HTR-8/SVneo (cell line): ENCODE measurements at places on chromosomes 3 and 15.

- no peak for DNase-seq
These were observed 945.1 kb downstream of the OTOL1 start for GRCh38 chr3:162441716-162442115.

DNA sequence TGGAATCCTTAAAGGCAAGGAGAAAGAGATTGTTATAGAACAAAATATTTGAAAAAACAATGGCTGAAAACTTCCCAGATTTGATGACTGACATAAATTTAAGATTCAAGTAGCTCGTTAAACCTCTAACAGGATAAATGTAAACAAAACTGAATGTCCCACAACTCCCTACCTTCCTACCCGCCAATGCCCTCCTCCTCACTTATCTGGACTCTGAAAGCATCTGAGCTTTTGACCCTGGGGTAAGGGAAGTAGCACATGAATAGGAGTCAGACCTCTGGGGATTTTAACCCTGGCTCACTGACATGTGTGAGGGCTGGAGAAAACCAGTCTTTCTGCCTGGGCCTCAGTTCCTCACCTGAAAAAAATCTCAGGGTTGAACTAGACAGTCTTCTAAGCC lies 26.9 kb downstream of the CYP19A1 start:
- DNase-seq, result no peak

DNA sequence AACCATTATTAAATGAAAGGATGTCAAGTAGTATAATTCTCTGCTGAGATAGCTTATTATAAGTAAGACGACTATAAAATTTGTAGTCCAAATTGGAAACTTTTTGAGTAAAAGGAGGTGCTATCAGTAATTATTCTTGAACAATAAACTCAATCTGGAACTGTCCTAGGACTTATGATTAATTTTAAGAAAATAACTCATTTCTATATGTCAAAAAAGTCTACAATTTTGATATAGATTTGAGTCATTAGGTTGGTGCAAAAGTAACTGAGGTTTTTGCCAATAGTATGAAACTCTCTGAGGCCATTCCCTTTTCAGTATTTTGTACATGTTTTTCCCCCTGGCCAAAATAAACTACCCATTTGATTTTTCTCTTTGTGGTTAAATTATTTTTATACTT lies 41.0 kb downstream of the LEKR1 start:
- no peak for DNase-seq

DNA sequence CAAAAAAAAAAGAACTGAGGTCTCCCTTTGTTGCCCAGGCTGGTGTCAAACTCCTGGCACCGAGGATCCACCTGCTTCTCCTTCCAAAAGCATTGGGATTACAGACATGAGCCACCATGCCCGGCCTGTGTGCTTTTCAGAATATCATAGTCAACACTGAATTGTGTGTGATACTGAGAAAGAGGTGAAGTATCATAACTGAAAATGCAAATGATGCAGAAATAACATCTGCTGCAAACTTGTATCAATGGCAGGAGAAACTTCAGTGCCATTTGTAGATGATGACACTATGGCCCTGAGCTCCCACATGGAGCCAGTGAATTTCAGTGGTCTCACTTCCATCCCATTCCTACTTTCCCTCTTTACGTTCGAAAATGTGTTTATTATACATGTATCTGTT lies 21.9 kb downstream of the IL12A start:
- no peak for DNase-seq

- DNase-seq, result no peak
These were observed 69.2 kb upstream of the ICE2 start for GRCh38 chr15:60548101-60548500.

- DNase-seq, result no peak
These were observed 14.2 kb downstream of the ATXN7 start for GRCh38 chr3:63877737-63878393.

DNA sequence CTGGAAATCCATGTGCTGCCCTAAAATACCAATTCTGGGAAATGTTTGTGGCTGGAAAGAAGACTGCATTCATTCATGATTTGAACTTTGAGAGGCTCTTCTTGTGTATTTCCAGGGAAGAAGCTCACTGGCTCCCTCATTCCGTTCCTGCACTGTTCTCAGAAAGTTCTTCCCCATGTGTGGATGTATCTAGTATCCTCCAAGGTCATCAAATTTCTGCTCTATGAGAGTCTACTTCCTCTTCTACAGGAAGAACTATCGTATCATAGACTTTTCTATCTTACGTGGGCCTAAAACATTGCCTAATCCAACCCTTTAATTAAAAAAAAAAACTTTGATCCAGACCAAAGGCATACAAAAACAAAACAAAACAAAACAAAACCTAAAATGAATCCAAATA lies 2.9 kb downstream of the CCR3 start:
- DNase-seq, result no peak

GRCh38 chr3:116873142-116873541 lies 163.6 kb downstream of the TUSC7 start:
- DNase-seq, result no peak

DNA sequence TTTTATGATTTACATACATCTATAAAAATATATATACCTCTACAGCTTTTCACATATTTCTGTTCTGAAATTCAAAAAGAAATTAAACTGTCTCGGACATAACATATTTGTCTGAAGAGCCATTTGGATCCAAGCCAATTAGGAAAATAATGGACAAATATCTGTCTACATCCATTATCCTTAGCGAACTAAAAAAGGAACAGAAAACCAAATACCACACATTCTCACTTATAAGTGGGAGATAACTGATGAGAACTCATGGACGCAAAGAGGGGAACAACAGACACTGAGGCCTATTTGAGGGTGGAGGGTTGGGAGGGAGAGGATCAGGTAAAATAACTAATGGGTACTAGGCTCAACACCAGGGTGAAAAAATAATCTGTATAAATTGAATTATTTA lies 829.4 kb upstream of the ALCAM start:
- no peak for DNase-seq

GRCh38 chr15:89982315-89983055 lies 18.6 kb upstream of the ZNF710 start:
- no peak for DNase-seq

- DNase-seq, result no peak
These were observed 47.1 kb downstream of the HRH1 start for GRCh38 chr3:11201251-11202019.

DNA sequence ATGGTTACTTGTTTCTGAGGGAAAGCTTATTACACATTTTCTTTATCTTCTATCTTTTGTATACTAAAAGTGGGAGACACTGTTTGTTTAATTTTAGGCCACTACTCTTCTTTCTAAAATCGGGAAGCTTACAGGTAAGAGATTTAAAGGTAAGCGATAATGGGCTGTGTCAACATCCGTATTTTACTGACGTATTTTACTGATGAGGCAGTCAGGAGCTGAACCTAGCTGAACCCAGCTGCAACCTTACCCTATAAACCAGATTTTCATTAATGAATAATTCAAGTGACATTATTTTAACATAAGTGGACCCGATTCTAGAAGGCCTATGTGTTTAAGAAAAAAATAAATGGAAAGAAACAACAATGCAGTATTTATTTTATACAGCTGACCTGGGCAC lies 13.1 kb downstream of the PSMD6 start:
- no peak for DNase-seq

- DNase-seq, result no peak
These were observed 982.9 kb downstream of the TUSC7 start for GRCh38 chr3:117692416-117692995.

DNA sequence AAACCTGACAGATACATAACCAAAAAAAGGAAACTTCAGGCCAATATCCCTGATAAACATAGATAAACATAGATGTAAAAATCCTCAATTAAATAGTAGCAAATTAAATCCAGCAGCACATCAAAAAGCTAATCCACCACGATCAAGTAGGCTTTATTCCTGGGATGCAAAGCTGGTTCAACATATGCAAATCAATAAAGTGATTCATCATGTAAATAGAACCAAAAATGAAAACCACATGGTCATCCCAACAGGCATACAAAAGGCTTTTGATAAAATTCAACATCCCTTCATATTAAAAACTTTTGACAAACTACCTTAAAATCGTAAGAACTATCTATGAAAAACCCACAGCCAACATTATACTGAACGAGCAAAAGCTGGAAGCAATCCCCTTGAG lies 882.2 kb downstream of the NTRK3 start:
- no peak for DNase-seq

GRCh38 chr3:120907659-120908029 lies 361 bp upstream of the STXBP5L start:
- no peak for DNase-seq

- no peak for DNase-seq
These were observed 216.3 kb upstream of the TLE3 start for GRCh38 chr15:70314018-70314354.

GRCh38 chr15:39411102-39411989 lies 169.5 kb upstream of the THBS1 start:
- no peak for DNase-seq

DNA sequence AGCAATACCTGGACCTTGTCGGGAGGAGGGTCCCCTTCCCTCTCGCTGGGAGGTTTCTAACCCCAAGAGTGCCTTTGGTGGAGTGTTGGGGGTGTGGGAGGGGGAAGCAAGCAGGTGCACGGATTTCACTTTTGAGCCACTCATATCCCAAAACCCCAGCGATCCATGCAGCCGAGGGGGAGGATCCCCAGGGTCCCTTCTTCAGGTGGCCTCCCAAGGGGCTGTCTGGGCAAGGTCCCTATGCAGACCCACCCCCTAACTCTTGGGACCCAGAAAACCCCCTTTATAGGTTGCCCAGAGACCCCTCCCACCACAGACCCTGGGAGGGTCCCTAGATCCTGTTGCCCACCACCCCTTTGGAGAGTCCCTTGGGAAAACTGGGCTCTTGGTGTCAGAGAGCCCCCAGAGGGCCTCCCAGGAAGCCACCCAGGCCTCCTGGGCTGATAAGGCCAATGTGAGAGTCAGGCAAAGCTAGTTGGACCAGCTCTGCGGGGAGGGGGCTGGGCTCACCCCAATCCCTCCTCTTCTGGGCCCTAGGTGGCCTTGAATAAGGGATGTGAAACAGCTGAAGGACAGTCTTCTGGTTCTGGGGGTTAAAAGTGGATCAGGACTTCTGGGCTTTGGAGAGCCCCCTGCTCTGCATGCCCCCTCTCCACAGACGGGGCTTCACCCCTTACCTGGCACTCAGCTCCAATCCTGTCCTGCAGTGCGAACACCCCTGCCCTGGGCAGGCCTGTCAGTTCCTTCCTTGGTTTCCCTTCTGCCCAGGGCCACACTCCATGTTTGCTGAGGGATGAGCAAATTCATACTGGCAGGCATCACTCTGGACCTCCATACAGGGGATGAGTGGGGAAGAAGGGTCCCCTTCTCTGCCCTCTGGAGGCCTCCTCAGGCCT lies 932 bp upstream of the PLCD1 start:
- no peak for DNase-seq

GRCh38 chr3:126910231-126910630 lies 72.7 kb upstream of the PLXNA1 start:
- DNase-seq, result no peak

DNA sequence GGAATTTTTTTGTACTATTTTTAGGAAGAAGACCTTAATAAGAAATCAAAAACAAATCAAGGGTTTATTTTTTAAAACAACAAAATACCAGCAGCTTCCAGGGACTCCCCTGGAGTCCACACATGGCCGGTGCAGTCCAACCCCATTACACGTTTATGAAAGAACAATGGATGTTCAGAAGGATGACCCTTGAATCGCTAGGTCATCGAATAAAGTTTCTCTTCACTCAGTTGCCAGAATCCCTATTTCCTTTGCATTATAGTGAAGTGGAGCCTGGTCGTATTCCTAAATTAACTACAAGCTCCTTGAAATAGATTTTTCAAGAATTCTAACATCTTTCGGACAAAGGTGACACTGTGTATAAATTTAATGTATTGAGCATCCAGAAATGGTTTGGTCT lies 95.1 kb downstream of the BDH1 start:
- DNase-seq, result no peak

GRCh38 chr15:47792231-47792630 lies 74.9 kb downstream of the SEMA6D start:
- no peak for DNase-seq

DNA sequence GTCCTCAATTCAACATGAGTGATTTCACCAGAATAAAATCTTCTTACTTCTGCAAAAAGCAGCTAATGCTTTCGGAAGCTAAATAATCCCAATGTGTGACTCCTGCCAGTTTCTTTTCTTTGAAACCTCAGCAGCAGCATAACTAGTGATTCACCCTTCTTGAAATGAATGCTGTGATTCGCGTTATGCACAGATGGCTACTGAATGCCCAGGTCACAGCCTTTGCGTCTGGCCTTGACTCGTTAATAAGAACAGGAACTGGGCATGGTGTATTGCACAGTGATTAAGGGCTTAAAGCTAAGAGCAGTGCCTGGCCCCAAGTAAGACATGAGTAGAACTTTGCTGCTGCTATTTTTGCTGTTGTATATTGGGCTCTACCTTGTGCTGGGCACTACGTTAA lies 19.0 kb downstream of the CGNL1 start:
- peak; percentile 60 for DNase-seq

GRCh38 chr3:135779590-135780235 lies 185.8 kb upstream of the PPP2R3A start:
- no peak for DNase-seq

- DNase-seq, result no peak
These were observed 48.6 kb downstream of the KCNMB2 start for GRCh38 chr3:178584722-178585380.

- no peak for DNase-seq
These were observed 523.0 kb downstream of the FOXP1 start for GRCh38 chr3:71060536-71060935.

- no peak for DNase-seq
These were observed 2.9 kb downstream of the TLE3 start for GRCh38 chr15:70094690-70095311.

- no peak for DNase-seq
These were observed 2.0 kb downstream of the NGLY1 start for GRCh38 chr3:25781145-25781757.

DNA sequence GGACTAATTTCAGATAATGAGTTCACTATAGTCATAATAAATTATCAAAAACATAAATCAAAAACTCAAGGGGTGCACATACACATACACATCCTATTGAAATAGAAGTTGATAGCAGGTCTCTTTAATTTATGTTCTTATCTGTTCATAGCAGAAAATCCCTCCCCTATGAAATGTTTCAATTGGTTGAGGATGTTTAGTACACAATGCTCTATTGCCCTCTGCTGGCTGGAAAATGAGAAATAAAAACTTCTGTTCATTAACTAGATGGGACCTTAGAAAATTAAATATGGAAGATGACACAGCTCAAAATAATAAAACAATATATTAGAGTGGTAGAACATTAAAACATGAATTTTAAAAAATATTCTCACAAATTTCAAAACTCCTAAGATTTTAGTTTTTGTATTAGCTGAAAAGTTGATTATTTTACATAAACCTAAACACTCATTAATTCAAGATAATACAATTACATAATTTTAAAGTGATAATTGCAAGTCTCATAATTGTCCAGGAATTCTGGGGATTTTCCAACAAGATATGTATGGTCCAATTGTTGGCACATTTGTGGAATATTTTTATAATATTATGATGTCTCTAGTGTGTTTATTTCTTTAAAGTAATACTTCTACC lies 735.0 kb downstream of the ROBO1 start:
- peak; percentile 27 for DNase-seq
